ENCODE measurements at places on chromosomes 6 and 20.

DNA sequence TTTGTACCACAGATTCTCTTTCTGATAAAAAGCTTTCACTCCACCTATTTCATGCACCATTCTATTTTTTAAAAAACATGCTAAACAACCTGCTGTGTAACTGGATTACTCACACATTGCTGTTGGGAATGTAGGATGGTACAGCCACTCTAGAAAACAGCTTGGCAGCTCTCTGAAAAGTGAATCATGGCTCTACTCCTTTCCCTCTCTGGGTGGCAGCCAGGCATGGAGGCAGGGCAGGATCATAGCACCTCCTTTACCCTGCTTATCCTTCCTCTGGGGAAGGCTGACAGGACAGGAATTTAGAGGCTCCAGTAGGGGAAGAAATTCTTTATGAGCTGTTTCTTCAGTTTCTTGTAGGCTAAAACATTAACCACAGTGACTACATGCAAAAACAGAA lies 6.7 kb upstream of the VNN2 start:
- DNase-seq, result no peak

- DNase-seq, result no peak
Observed at GRCh38 chr6:139650941-139651340, 276.5 kb upstream of the CITED2 start.

DNA sequence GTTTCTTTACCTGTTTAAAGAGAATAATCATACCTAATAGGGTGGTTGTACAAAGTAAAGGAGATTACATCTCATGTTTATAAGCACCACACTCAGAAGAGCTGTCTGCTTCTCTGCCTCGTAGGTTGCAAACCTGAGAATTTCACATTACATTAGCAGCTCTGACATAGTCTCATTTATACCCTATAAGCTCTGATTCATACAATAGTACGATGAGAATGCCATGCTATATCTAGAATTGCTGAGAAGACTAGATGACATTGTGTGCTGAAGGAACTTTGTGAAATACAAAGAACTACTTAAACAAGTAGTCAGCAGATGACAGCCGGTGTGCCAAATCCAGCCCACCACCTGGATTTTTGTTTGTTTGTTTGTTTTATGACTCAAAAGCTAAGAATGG lies 121.2 kb downstream of the ADAT2 start:
- DNase-seq, result no peak

- no peak for DNase-seq
Observed at GRCh38 chr6:141848029-141848890, 284.5 kb upstream of the GJE1 start.

DNA sequence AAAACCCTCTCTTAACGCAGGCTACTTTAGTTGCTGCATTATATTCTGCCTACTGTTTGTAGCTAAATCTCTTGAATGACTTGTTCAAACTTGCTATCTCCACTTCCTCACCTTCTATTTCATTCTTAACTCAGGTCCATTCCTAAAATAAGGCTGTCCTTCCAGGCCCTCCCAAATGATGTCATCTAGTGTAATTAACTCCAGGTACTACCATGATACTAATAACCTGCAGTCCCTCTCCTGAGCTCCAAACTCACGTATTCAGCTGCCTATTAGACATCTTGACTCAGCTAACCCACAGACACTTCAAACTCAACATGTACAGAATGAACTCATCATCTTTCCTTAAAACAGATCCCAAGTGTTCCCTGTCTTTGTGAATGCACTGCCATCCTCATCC lies 10.5 kb upstream of the TOP1 start:
- DNase-seq, result no peak

- no peak for DNase-seq
Observed at GRCh38 chr6:133128191-133128590, 113.0 kb upstream of the EYA4 start.

DNA sequence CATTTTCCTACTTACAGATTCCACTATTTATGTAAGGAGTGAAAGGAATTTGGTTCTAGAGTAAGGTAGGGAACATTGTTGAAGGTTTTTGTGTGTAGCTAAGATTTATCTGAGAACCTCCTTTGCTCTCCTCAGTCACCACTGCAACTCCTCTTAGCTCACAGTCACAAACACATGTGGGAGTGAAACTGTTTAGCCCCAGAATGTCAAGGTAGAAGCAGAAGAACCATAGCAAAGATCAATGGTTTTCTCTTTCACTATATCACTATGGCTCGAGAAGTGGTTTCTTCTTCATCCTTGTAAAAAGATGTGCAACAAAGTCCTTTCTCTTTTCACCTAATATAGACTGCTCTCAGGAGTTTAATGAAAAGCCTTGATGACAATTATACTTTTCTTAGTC lies 6.5 kb upstream of the DEFB112 start:
- no peak for DNase-seq

GRCh38 chr20:32091888-32092346 lies 17.6 kb upstream of the TM9SF4 start:
- DNase-seq, result peak; percentile 26

GRCh38 chr20:42181064-42181463 lies 562.9 kb upstream of the CHD6 start:
- DNase-seq, result no peak

DNA sequence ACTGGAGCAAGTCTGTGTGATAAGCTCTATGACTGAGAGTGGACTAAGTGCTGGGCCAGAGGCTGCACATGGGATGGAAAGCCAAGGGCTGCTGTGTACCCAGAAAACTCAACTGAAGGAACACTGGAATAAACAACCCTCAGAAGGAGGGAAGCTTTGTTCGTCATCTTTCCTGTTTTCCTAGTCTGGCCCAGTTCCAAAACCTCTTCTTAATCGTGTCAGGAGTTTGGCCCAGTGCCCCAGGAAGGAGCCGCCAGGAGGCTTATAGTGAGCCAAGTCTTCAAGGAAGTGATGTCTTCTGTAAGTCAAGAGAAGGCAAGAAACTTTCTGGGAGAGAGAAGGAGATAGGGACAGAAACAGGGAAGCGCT lies 23.3 kb upstream of the TOP1 start:
- no peak for DNase-seq

- no peak for DNase-seq
Observed at GRCh38 chr20:47221036-47221625, 135.4 kb downstream of the ZMYND8 start.

DNA sequence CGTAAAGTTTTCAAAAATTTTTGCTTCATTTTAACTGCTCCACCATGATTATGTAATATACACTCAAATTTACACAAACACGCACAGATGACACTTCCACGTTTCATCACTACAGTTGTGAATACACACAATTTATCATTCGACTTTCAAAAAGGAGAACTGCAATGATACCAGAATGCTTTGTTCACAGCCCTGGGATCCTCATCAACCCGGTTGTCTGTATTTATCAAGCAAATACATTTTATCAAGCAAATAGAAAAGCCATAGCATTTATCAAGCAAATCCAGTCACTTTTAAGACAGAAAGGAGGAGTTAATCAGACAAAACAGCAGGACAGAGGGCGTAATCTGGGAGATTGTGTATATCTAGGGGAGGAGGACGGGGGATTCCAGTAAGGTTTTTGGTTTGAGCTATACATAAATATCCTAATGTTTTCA lies 20.3 kb upstream of the ABT1 start:
- no peak for DNase-seq

GRCh38 chr6:11983306-11983705 lies 28.8 kb upstream of the HIVEP1 start:
- no peak for DNase-seq

GRCh38 chr6:33630014-33630413 lies 8.9 kb downstream of the ITPR3 start:
- peak; percentile 44 for DNase-seq

GRCh38 chr6:164929408-164929977 lies 379.9 kb downstream of the C6orf118 start:
- no peak for DNase-seq

GRCh38 chr6:39572661-39573340 lies 152.4 kb downstream of the KIF6 start:
- DNase-seq, result no peak

- no peak for DNase-seq
Observed at GRCh38 chr6:150576651-150577226, 22.9 kb upstream of the PLEKHG1 start.

GRCh38 chr20:41138475-41139226 lies 1.3 kb downstream of the PLCG1 start:
- no peak for DNase-seq

- no peak for DNase-seq
Observed at GRCh38 chr20:9974324-9974723, 60.5 kb upstream of the ANKEF1 start.

- DNase-seq, result no peak
Observed at GRCh38 chr6:33420491-33421343, 852 bp downstream of the SYNGAP1 start.

DNA sequence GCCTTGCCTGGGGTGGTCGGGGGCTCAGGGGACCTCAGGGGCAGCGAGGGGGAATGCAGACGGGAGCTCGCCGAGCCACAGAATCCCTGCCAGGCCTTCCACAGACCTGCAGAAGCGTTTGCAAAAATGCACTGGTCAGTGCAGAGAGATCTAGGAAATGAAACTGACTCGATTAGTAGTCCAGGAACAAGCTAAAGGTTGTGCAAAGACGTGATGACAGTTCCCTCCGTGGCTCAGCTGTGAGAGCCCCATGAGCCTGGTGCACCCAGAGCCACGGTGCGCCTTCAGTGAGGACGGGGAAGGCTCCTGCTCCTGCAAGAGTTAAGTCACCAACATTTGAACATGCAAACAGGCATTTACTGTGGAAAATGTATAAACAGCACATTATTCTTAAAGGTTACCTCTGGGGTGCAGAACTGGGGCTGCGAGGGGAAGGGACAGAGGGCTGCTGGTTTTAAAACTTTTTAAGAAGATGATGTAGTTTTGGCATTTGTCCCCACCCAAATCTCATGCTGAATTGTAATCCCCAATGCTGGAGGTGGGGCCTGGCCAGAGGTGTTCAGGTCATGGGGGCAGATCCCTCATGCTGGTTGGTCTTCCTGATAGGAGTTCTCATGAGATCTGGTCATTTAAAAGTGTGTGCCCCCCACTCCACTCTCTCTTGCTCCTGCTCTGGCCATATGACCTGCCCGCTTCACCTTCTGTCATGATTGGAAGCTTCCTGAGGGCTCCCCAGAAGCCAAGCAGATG lies 147.3 kb downstream of the DLL1 start:
- DNase-seq, result no peak

GRCh38 chr6:140051521-140052512 lies 677.4 kb upstream of the CITED2 start:
- no peak for DNase-seq

DNA sequence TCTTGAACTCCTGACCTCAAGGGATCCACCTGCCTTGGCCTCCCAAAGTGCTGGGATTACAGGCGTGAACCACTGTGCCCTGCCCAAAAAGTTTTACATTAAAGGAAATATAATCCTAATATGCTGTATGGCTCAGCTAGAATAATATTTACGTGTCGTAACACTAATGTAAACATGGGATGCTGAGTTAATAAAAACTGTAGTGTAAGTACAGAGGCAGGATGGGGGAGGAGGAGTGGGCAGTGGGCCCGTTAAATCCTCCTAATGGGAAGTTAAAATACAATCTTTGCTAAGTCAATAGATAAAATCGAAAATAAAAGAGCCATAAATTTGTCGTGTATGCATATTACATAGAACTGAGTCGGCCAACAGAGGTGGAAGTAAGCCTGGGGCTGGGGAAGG lies 12.1 kb upstream of the IP6K3 start:
- no peak for DNase-seq
